ENCODE measurements at places on chromosomes 1 and 21.

DNA sequence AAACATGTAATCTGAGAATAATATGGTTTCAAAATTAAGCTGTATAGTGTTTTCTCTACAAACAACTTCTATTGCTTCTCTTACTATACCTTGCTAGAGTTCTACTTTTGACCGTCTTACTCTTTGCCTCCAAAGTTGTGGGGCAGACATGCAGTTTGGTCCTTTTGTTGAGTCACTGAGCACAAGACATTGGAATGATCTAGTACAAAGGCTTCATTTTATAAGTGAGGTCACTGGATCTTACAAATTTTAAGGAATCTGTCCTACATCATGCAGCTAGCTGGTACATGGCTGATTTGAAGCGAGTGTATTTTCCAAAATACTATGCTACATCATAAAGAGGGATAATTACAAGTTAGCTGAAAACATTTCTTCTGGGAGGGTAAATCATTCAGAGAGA, 28.8 kb downstream of the OR10J1 start:
- no peak for DNase-seq

DNA sequence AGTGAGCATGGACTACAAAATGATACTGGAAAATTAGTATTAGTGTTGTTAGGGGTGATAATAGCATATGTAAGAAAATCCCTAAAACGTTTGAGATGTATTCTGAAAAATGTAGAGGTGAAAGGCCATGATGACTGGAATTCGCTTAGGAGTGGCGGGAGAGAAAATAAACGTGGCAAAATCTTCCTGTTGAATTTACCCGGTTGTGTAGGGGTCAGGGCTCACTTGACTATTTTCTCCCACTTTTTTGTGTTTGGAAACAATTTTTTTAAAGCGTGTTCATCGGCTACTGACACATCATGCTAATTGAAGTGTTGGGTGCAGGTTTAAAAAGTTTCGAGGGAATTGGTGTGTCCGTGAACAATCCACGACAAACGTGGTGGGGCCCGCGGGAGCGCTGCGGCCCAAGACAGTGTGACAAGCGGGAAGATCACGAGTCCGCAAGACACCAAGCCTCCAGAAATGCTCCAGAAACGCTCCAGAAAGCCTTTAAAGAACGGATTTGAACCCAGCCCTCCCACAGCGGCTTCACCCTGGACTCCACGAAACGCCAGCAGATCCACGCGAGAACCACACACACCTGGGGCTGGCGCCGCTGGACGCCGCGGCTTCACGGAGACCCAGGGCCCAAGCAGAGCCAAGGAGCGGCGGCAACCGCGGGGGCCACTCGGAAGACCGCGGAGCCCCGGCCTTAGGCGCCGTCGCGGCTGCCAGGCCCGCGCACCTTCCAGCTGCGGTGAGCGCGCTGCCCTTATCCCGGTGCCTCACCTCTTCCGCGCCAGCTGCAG, 573 bp downstream of the PSMG1 start:
- peak; percentile 18 for DNase-seq

- no peak for DNase-seq
Measured at GRCh38 chr1:182174513-182174855, 113.0 kb upstream of the ZNF648 start.

- peak; percentile 1 for DNase-seq
Measured at GRCh38 chr1:227541796-227542152, 21.6 kb upstream of the ZNF678 start.

DNA sequence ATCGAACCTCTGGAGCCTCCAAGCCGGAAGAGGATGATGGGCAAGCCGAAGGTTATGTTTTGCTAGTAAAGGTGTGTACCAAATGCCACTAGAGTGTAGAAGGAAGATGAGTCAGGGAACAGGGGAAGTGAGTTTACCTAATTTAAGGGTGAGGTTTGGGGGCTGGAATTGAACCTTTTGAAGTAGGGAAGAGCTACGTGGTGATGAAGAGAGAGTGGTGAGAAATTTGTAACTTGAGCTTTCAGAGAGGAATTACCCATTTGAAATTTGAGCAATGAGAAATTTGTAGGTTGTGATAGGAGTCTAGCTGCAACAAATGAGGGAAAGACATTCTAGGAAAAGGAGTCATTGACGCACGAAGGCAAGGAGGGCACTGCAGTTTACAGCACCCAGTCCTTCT, 70.0 kb upstream of the TENT5C start:
- no peak for DNase-seq

DNA sequence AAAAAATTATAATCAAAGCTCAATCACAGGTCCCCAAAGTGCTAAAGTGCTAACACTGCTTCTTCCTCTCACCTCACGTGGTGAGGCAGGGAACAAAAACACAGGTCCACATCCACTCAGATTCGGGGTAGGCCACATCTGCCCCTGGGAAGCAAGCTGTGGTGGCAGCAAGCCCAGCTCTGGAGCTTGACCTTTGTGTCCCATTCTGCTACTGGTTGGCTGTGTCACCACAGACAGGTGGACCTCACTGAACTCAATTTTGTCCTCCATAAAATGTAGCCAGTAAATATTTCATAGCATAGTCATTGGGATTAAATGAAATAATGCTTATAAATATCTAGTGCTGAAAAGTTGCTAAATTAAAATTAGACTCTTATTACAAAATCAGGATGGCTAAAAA, 8.5 kb downstream of the AZIN2 start:
- DNase-seq, result no peak

DNA sequence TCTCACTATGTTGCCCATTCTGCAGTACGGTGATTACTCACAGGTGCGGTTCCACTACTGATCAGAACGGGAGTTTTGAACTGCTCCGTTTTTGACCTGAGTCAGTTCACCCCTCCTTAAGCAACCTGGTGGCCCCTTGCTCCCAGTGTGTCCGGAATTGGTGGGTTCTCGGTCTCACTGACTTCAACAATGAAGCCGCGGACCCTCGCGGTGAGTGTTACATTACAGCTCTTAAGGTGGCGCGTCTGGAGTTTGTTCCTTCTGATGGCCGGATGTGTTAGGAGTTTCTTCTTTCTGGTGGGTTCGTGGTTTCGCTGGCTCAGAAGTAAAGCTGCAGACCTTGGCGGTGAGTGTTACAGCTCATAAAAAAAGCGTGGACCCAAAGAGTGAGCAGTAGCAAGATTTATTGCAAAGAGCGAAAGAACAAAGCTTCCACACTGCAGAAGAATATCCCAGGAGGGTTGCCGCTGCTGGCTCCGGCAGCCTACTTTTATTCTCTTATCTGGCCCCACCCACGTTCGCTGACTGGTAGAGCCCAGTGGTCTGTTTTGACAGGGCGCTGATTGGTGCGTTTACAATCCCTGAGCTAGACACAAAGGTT, 17.6 kb upstream of the PARP1 start:
- DNase-seq, result peak; percentile 17

GRCh38 chr21:43209575-43210453, 41.0 kb downstream of the CRYAA start:
- DNase-seq, result peak; percentile 30

- DNase-seq, result no peak
Measured at GRCh38 chr1:234072793-234073192, 168.3 kb downstream of the SLC35F3 start.

DNA sequence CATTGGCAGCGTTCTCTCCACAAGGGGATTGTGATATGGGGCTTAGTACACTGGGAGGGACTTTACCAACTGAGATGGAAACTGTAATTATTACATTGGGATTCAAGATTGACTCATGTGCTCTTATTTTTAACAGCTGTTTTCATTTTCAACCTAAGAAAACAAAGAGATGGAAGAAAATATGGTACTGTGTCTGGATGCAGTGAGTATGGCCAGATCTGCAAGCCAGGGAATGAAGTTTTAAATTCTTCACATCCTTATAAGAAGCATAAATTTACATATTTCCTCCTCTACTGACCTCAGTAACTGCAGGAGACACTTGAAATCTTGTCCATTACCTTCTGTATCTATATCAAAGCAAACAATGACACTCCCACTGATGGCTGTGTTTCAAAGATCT, 81.5 kb upstream of the EDEM3 start:
- DNase-seq, result peak; percentile 44

DNA sequence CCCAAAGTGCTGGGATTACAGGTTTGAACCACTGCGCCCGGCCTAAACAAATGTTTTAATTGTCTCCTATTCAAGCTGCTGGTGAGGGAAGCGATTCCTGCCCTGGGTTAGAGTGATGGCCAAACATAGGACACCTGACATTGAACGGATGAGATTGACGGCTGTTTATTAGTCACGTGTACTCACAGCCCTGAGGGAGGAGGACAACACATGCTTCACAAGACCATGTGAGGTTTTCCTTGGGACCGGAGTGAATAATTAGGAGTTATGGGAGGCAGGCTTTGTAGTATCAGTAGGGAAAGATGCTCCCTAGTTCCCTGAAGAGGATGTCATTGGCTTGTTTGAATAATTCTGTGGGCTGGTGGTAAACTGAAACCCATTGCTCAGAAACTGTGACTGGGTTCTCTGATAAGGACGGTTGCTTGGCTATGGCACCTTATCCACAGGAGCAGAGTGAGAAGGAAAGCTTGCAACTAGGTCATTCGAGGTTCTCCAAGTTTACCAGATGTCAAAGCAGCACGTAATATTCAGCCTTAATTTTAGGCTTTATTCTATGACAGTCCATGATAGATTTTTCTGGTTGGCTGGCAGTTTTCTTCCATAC, 245.8 kb downstream of the PLA2G4A start:
- DNase-seq, result no peak

DNA sequence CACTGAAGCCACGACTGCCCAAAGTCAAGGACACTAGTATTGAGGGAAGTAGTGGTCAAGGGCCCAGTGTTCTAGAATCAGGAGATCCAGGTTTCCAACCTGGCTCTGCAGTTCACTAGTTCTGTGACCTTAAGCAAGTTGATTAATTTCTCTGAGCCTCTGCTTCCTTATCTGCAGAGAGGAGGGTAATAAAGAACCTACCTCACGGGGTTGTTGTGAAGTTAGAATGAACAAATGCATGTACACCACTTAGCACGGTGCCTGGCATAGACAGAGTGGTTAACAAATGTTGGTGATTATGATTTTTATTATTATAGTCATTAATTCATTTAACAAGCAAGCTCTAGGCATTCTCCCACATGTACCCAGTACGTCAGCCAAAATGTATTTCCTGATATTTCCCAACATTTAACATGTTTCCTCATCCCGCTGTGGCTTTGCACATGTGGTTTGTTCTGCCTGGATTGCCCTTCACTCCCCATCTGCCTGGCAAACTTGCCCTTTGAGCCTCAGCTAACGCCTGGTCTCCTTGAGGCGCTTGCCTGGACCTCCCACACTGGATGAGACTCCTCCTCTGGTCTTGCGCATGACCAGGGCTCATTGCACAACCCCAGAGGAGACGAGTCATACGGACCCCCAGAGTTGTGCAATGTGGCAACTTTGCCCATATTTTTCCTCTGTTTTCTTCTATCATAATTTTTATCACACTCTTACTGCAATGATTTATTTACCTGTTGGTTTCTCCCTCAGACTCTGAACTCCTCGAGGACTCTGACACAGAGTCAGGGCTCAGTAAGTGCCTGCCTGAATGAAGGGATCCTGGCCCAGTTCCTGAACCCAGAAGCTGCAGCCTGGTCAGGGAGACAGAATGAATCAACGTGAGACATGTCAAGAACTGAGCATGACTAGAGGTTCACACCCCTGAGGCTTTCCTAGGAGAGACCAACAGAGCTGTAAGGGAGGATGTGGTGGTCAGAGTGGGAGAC, 20.7 kb upstream of the MFSD2A start:
- peak; percentile 92 for DNase-seq

GRCh38 chr1:88935522-88936222, 44.3 kb upstream of the GTF2B start:
- peak; percentile 45 for DNase-seq

DNA sequence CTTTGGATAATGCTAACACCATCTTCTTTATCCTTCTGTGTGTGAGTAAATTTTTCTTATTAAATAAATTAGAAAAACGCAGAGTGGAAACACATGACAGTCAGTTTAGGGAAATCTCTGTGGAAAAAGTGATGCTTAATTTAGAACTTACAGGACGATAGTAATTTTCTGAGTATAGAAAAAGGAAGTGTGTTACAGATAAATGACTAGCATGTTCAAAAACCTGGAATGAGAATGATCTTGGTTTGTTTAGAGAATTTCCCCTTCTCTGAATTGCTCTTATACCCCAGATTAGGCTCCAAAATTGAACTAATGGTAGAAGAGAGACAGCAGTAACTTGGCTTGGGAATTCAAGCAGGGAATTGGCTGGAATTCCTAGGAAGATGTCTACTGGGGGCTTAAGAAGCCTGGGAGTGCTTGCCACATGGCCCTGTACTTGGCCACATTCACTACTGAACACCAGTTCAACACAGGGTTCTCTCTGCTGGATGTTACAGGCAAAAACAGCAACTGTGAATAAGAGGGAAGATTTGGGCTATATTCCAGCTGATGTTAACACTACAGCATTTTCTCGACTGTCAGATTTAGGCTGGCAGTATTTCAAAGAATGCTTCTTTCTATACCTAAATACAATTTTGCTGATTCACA, 1004.2 kb downstream of the TTLL7 start:
- peak; percentile 85 for DNase-seq

DNA sequence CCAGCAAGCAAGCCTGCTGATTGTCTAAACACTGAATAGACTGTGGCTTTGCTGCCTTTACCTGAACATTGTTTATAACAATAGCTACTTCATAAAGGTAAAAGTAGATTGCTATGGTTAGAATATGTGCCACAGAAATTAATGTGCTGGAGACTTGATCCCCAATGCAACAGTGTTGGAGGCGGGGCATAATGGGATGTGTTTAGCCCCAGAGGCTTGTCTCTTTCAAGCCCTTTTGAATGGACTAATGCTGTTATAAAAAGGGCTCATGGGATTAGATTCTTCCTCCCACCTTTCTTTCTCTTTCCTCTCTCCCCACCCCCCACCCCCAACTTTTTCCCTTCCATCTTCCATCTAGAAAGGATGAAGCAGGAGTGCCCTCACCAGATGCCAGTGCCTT, 80.2 kb upstream of the PPP2R5A start:
- DNase-seq, result no peak

DNA sequence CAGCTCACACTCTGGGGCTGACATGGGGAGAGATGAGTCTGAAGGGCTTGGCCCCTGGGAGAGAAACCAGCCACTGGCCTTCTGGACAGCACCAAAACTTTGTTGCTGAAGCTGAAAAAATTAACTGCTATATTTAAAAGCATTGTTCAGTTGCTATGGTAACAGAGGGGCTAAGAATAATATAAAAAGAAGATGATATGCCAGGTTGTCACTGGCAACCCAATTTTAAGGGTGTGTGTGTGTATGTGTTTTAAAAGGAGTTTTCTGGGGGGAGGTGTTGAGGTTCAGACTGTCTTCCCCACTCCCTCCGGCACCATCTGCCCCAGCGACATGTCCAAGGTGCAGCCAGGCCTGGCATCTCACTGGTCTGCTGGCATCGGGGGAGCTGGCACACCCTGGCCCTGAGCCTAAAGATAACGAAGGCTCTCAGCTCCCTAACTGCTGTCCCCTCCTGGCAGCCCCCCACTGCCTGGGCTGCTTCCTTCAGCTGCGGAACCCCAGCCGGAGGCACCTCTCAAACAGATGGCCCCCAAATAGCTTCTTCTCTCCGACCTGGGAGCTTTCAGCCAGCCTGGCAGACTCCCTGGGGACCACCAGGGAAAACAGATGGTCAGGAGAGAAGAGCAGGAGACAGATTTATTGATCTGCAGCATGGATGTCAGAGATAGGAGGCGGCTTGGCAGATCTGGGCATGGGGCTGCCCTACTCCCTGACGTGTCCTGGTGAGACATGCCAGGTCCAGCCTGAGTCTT, 203.9 kb downstream of the HIVEP3 start:
- no peak for DNase-seq
